ENCODE measurements at places on chromosomes 5 and 9.
A peak's percentile ranks its signal among the peaks of the same experiment; 100 is the strongest.

DNA sequence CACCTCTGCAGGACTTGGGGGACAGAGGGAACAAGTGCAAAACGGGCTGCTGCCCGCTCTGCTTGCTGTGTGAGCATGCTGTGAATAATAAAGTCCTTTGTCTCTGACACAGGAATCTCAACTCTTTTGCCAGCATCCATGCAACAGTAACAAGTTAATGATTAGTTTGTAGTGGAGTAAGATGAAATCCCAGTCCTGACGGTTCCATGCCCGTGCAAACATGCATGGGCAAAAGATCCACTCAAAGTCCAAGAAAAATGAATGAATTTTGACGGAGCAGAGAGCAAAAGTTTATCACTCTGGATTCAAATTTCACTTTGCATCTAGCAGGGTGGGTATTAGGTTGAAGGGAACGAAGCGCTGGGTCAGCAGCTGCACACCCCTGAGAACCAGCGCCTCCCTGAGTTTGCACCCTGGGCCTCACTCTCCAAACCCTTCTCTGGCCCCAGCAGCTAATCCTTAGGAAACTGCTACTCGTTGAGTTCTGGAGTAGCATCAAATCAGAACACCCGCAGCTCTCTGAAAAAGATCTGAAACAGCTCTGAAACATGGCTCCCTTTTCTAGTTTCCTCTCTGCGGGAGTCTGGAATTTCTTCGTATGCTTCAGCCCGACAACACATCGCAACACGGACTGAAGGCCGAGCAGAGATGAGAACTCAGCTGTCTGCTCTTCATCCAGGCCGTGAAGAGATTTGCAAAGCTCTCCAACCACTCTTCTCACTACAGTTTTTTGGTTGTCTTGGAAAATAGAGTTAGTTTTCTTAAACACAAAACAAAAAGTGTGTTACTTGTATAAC is 45.6 kb upstream of the RUFY1 start:
- DNase-seq, result no peak

DNA sequence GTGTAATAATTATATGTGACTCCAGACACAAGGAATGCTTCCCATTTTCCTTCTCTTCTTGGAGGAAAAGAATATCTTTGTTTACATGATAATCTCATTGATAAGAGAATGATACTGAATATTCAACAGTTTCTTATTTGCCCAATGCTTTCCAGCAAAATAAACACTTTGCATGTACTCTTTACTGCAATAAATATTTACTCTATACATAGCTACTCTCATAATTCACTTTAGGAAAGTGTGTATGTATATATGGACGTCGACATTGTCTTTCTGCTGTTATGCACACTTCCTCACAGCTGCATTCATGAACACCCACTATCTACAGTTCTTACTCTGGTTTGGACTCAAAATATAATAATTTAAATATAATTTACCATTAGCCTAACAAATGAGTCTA is 617.4 kb upstream of the CDH10 start:
- DNase-seq, result no peak

DNA sequence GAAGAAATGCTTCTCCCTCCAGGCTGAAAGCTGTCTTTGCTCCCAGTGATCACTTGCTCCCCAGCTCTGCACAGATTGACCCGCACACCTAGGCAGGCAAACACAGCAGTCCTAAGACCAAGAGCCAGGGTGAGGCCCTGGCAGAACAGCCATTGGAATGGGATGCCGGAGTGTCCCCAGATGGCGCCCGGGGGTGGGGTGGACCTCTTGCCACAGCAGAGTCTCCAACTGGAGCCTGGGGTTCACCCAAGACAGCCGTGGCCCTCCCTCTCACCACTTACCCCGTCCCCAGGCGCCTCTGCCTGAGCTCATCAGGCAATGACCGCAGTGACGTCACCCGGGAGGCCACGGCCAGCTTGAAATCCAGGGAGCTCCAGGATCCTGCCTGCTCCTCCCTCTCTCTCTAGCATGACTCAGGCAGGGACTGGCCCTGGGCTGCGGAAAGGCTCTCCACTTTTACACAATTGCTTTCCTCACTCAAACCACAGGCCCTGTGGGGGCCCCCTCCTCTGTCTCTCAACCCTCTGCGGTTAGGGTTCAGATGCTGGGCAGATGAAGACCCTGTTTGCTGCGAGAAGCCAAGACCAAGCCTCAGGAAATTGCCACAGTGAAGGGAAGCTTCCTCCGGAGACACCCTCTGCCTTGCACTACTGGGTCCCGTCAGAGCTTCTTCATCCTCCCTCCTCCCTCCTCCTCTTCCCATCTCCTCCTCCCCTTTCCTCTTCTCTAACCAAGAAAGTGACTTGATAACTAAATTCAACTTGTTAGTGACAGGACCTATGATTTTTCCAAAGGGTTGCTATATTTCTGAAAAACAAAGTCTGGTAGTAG is 24.3 kb upstream of the PTGES start:
- DNase-seq, result peak; percentile 92

DNA sequence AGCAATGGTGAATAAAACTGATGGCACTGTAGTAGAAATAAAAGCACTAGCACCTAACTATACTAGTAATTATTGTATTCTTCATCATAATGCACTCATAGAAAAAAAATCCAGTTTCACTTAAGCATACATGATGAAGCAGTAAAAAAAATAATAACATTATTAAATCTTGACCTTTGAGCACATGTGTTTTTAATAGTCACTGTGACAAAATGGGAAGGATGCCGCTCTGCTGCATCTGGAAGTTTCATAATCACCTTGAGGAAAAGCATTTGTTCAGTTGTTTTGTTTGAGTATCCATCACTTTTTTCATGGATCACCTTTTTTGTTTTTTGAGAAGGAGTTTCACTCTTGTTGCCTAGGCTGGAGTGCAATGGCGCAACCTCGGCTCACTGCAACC is 13.2 kb downstream of the OR2K2 start:
- no peak for DNase-seq

GRCh38 chr9:22033012-22033630 is 24.0 kb upstream of the CDKN2B start:
- DNase-seq, result no peak

- no peak for DNase-seq
Measured at GRCh38 chr9:118230329-118230728, 526.1 kb downstream of the TLR4 start.

GRCh38 chr5:13250464-13251291 is 693.8 kb downstream of the DNAH5 start:
- DNase-seq, result no peak
